ENCODE measurements at places on chromosomes 7 and 10.

DNA sequence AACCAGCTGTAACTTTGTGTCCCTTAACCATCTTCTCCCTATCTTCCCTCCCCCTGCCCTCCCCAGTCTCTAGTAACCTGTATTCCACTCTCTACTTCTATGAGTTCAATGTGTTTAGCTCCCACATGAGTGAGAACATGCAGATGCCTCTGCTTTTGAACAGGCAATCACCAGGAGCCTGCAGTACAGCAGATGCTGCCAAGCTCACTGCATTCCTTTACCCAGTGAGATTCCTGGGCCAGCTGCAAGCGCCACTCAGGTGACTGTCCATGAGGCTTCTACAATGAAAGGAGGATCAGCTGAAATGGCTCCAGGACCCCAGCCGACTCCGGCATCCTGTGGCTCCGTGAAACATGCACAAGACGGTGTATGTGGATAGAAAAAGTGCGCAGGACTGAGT, 15.7 kb downstream of the GRID1 start:
- no peak for DNase-seq

- DNase-seq, result peak; percentile 3
Observed at GRCh38 chr10:5812283-5813090, 747 bp downstream of the GDI2 start.

DNA sequence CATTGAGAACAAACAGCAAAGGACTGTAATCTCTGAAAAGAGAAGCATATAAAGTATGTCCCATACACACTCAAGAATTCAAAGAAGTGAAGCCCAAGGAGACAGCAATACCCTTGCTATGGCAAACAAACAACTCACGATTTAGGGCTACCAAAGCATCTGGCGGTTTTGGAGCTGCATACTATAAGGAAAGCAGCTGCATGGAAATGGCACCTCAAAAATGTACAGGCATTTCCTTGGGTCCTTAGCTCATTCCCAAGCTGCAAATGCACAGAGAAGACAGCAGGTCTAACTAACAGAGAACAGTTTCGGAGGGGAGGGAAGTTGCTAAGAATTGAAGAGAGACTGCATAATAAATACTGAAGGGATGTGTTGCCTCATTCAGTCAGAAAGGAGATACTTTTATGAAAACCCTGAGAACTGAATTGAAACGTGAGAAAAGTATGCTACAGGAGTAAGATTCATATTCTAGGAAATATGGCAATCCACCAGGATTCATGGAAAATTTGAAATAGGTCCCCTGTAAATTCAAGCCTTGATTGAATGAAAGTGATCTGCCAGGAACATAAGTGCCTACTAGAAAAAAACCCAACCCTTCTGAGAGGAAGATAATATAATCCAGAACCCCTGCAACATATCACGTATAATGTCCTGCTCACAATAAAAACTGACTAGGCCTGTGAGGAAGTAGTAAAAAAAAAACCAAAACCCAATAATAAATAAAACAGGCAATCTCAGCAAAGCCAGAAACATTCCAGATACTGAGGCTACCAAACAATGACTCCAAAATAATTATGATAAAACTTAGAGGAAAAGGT, 36.4 kb downstream of the CUBN start:
- no peak for DNase-seq

GRCh38 chr7:154171422-154171821, 119.2 kb downstream of the DPP6 start:
- no peak for DNase-seq

Data from skin of body (tissue), 3 donors.